ENCODE measurements at places on chromosomes 7 and 10.

DNA sequence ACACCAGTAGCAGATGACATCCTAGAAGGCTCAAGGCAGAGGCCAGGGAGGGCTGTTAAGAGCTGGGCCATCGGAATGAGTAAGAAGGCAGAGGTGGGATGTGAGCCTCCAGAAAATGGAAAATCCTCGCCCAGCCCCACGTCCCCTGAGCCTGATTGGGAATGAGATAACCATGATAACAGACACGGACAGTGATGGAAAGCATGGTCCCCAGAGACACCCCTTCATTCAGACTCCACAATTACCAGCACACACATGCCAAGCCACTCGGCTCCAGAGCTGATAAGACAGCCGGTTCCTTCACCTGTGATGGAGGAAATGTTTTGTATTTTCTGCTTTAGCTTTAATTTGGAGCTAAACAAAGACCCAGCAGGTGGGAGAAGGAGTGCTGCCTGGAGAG lies 106.0 kb downstream of the GRID1 start:
- no peak for DNase-seq

GRCh38 chr7:134640842-134641715 lies 5.6 kb upstream of the BPGM start:
- DNase-seq: peak; percentile 42

GRCh38 chr7:117800406-117800805 lies 72.8 kb downstream of the CTTNBP2 start:
- DNase-seq: no peak

DNA sequence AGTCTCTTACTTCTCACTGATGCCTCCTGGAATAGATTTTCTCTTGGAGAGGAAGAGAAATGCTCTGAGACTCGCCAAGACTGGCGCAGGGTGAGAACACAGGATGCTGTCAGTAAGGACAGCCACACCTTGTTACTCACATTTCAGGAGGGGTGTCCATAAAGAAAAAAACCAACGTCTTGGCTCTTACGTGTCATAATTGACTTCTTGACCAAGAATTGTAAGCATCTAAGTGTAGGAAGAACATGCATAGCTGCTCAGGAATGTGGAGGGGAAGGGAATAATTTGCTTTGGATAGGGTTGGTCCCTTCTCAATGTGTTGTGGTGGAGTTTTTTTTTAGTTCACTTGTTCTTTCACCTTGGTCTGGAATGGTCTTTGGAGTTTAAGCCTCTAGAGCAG lies 43.8 kb upstream of the ZNF438 start:
- no peak for DNase-seq

All from CD4-positive, alpha-beta T cell treated with Interleukin-15 for 4 hours (primary cell).